ENCODE measurements at places on chromosomes 13 and 19. TPM values are rescaled to one million over a fixed set of nuclear protein-coding genes. Genes with fewer than 3 reads are reported as not detected.

The POLR2E gene
- total RNA-seq, result 120 TPM

The DENND1C gene
- 100.0 TPM for total RNA-seq

The ATP4B gene
- not detected for total RNA-seq

The KCTD4 gene
- total RNA-seq, result not detected

The CGB2 gene
- total RNA-seq, result 0.47 TPM

The PRR19 gene
- 0.54 TPM for total RNA-seq

The JSRP1 gene
- total RNA-seq, result not detected

The ZMYM2 gene
- total RNA-seq, result 46.7 TPM

The MIR17HG gene
- total RNA-seq, result 8.7 TPM

The NANOS3 gene
- 0.48 TPM for total RNA-seq

The ZNF583 gene
- total RNA-seq, result 5.8 TPM

The GZMM gene
- 47.4 TPM for total RNA-seq

The SOX21 gene
- not detected for total RNA-seq

The ZNF492 gene
- 2.7 TPM for total RNA-seq

The FGF21 gene
- total RNA-seq, result not detected

The ISYNA1 gene
- 10.7 TPM for total RNA-seq

The PRTN3 gene
- total RNA-seq, result not detected

The KLK2 gene
- total RNA-seq, result not detected

The DYRK1B gene
- total RNA-seq, result 10.9 TPM

The LPAR6 gene
- total RNA-seq, result 79.9 TPM

The IFNL2 gene
- not detected for total RNA-seq

The PDX1 gene
- not detected for total RNA-seq

The UBE2L5 gene
- 0.17 TPM for total RNA-seq

The ZNF723 gene
- not detected for total RNA-seq

The MISP gene
- not detected for total RNA-seq

The FREM2 gene
- not detected for total RNA-seq

The CCDC124 gene
- 64.7 TPM for total RNA-seq

The OR10H1 gene
- not detected for total RNA-seq

The CEACAM21 gene
- 78.3 TPM for total RNA-seq

The DPRX gene
- not detected for total RNA-seq

The COX6B2 gene
- total RNA-seq, result not detected

The PGLYRP2 gene
- not detected for total RNA-seq

The CEACAM8 gene
- total RNA-seq, result not detected

The IL4I1 gene
- 3.7 TPM for total RNA-seq

The OSCAR gene
- 0.32 TPM for total RNA-seq

The LPAR2 gene
- total RNA-seq, result 59.4 TPM

Measured in activated CD4-positive, alpha-beta T cell treated with anti-CD3 and anti-CD28 coated beads, Interleukin-2, amount 10 ng/mL, durations not matched to agents 7 days and 5 days (primary cell).